Activated T-cell treated with anti-CD3 and anti-CD28 coated beads, Interleukin-2, amount 50 U/mL, for 1 hour (primary cell): ENCODE measurements at places on chromosomes 2 and 18.

- DNase-seq = no peak
Observed at GRCh38 chr2:71788186-71788525, 334.8 kb downstream of the DYSF start.

DNA sequence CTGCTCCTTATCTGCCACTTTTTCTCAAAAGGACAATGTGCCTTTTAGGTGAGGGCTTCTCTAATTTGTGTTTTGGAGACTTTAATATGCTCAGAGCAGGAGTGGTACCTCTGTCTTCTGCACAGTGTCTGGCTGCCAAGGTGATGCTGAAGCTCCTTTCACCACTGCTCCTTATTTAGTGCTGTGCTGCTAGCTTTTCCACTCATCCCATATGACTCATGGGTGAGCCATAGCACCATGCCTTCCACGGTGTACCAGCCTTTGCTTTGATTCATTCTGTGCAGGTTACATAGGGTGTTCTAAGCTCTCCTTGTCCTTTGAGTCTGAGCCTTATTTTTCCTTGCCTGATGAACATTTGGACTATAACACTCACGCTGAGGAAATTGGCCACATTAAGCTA, 202.4 kb downstream of the ARL6IP6 start:
- DNase-seq = no peak

GRCh38 chr2:8125741-8126711, 555.8 kb upstream of the ID2 start:
- DNase-seq = no peak

GRCh38 chr2:169659320-169659719, 34.9 kb downstream of the CFAP210 start:
- DNase-seq = no peak

DNA sequence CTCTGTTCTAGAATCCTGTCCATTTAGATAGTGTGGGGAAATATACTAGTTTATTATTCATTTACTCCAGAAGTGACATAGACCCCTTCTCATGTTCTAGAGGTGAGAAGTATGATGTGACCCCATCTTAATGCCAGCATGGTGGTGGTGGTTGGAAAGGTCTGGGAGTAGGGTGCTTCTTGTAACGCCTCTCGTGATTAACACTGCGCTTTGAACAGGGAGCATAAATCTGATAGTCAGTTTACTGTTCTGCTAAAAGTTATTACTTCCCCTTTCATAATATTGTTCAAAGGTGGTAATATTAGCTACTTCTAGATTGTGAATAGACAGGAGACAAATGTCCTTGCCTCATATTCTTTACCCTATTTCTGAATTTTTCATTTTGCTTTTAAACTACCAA, 35.6 kb downstream of the EHBP1 start:
- no peak for DNase-seq

DNA sequence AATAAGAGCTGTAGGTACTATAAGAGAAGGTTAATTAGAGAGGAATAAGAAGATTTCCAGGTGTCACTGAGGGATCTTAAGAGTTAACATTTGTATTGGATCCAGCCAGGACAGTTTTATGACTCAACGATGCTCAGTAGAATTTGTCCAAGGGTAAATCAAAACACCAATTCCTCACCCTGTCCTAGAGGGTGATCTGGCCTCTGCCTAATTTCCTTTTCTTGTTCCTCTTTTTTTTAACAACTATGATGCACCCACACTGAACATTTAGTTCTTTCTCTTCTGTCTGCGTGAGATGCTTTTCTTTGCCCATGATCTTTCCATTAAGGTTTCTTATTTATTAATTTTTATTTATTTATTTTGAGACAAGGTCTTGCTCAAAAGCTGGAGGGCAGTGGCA, 92.0 kb downstream of the PMS1 start:
- no peak for DNase-seq
